Suppressor macrophage treated with lipopolysaccharide for 1 hour (primary cell): ENCODE measurements at places on chromosomes 7 and 10.

- DNase-seq, result peak; percentile 42
These were observed 188.6 kb upstream of the LYZL2 start for GRCh38 chr10:30818010-30818660.

DNA sequence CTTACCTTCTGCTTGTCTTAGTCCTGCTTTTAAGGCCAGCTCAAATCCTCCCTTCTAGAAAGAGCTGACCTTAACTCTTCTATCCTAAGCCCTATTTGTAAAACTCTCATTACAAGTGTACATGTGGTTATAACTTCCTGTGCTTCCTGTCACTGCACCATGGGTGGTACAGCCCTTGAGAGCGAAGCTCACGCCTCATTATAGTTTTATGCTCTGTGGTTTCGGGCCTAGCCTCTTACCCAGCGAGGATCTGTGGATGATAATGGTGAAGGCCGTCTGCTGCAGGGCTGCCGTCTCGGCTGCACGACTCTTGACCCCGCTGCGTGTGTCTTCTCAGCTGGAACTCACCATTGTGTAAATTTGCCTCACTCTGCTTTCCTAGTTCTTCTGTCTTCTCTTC, 74.6 kb downstream of the CUL1 start:
- no peak for DNase-seq

DNA sequence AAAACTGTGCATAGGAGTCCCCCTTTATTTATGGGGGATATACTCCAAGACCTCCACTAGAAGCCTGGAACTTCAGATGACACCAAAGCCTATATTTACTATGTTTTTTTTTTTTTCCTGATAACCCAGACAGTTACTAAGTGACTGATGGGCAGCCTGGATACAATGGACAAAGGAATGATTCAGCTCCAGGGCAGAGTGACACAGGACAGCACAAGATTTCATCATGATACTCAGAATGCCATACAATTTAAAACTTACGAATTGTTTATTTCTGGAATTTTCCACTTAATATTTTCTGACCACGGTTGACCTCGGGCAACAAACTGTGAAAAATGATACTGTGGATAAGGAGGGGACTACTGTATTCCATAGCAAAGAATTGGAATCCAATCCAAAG, 843.6 kb downstream of the PCDH15 start:
- DNase-seq, result no peak

DNA sequence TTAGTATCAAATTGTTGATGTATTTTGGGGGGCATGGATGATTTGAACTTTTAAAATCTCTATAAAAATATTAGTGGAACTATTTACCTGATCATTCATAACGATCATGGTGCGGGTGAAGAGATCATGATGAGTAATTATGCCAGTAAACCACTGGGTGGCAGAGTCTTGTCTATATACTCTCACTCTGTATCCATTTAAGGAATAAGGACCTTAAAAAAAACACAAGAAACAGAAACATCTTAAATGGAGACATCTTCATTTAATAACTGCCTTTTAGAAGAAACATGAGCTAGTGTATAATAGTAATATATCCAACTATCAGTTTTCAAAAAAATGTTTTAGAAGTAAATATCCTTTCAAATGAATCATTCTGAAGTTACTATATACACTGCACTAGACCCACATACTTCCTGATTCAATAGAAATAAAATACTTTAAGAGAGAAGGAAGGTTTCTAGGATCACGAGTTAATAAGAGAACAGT, 84.0 kb downstream of the NRBF2 start:
- peak; percentile 68 for DNase-seq

DNA sequence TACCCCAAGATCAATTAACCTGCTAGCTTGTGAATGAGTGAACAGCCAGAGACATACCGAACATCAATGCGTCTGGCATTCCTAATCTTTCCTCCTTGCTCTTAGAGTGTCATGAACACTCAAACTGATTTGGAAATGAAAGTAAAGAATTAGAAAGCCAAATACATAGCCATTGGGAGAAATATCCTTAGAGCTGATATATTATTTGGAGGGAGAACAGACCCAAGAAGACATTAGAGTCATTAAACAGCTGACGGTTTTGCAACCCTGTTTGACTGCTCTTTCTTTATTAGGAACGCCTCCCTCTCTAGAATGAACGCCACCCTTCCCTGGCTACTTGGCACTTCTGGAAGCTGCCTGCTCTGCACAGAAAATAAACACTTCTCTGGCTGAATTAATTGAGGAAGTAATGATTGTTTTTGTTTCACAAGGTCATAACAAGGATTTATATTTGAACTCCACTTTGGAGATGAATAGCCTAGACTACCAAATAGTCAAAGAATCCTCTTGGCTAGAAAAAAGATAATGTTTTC, 42.8 kb downstream of the CTTNBP2 start:
- DNase-seq, result peak; percentile 38

- DNase-seq, result no peak
These were observed 344.0 kb downstream of the ARL4A start for GRCh38 chr7:13031468-13031867.

GRCh38 chr10:49096890-49097445, 18.4 kb downstream of the VSTM4 start:
- no peak for DNase-seq

GRCh38 chr7:51949726-51950644, 633.4 kb upstream of the COBL start:
- DNase-seq, result no peak

GRCh38 chr10:21920633-21921032, 82.9 kb downstream of the DNAJC1 start:
- no peak for DNase-seq

DNA sequence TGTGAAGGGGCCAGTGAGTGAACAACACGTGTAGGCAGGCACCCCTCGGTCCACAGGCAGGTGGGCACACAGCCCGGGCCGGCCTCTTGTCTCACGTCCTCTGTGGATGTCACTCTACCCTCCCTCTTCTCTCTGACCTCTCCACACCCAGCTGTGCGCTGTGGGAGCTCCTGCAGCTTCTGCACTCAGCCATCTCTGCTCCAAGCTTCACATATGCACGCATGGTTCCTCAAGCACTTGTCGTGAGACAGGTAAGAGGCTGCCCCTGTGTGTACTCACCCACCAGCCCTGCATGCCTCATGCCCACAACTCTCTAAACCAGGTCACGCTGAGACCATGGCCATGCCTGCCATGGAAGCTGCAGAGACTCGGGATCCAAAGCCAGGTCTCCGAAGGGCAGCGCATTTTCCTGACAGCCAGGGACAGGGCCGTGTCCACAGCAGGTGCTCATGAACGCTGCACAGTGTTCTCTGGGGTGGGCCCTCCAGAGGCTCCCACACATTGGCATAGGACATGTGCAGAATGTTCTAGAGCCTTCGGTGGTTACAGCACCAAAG, 477.5 kb downstream of the PTPRN2 start:
- no peak for DNase-seq

DNA sequence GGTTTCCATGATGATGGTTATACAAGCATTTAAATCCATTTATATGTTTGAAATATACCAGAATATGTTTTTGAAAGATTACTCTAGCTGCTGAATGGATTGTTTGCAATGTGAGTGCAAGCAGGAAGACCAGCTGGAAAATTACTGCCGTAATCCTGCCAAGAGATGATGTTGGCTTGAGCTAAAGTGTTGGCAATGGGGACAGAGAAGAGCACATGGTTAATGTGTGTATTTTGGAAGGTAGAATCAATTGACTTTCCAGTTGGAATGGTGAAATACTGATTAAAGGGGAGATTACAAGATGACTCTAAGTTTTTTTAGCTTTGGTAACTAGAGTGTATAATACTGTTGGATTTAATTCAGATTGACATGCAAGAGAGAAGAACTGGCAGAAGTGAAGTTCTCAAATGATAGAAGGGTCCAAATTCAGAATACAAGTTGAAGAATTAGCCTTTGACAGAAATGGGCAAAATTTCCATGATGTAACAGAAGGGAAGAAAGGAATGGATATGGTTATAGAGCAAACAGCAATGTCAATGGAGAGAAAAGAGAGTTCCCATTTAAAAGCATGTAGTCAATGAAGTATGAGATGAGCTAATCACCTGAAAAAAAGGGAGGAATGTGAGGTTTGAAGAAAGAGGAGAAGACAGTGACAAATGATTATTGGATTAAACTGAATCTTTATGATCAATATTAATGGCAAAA, 422.0 kb downstream of the CDC14C start:
- DNase-seq, result no peak

GRCh38 chr7:141218941-141219340, 145.1 kb downstream of the TMEM178B start:
- DNase-seq, result no peak

DNA sequence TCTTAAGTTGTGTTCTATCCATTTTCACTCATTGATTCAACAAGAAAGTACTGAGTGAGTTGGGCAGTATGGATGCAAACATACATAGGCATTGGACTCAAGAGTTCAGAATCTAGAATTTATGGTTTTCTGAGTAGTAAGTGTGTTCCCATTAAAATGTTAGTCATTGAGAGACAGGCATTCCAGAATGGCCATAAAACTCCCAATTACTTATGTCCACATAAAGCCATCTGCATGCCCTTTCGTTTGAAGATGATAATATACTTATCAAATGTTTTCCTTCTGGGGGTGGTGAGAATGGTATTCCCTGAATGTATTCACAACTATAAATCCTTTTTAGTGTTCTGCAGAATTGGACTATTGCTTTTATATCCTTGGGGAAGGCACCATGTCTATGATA, 131.6 kb downstream of the CD36 start:
- no peak for DNase-seq

DNA sequence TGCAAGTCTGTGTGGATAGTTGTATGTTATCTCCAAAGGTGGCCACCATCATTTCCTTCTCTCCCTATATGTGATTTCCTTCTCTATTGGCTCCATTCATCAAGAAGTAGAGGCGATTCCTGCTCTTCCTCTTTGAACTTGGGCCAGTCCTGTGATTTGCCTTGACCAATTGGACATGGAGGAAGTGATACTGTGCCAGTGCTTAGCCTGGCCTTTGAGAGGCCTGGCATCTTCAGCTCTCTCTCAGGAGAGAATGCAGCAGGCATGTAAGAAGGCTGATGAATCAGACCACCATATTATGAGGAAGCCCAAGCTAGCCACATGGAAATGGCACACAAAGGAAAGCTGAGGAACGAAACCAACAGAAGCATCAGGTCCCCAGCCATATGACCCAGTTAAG, 195.0 kb upstream of the SVIL start:
- peak; percentile 21 for DNase-seq

GRCh38 chr10:79463578-79464496, 18.4 kb upstream of the ZCCHC24 start:
- DNase-seq, result no peak

DNA sequence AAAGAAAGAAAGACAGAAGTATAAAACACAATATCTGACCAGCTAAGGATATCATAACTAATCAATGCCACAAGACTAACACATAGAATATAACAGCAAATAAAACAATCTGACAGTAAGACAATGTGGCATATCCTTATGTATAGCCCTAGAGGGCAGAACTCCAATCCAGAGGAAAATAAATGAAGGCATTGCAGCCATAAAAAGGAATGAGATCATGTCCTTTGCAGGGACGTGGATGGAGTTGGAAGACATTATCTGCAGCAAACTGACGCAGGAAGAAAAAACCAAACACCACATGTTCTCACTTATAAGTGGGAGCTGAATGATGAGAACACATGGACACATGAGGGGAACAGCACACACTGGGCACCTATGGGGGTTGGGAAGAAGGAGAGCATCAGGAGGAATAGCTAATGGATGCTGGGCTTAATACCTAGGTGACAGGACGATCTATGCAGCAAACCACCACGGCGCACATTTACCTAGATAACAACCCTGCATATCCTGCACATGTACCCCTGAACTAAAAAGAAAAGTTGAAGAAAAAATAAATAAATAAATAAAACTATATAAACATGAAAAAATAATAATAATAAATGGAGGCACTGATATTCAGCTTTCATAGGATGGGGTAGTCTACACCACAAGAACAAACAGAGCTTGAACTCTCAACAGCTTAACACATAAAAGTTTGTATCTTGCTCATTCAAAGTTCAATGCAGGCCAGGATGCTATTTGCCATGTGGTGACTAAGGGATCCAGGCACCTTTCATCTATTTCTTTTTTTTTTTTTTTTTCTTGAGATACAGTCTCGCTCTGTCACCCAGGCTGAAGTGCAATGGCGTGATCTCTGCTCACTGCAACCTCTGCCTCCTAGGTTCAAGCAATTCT, 66.1 kb upstream of the KAT6B start:
- no peak for DNase-seq
